ENCODE measurements at places on chromosomes 1 and 21.

- no peak for DNase-seq
These were observed 5.2 kb upstream of the TARBP1 start for GRCh38 chr1:234484218-234484617.

DNA sequence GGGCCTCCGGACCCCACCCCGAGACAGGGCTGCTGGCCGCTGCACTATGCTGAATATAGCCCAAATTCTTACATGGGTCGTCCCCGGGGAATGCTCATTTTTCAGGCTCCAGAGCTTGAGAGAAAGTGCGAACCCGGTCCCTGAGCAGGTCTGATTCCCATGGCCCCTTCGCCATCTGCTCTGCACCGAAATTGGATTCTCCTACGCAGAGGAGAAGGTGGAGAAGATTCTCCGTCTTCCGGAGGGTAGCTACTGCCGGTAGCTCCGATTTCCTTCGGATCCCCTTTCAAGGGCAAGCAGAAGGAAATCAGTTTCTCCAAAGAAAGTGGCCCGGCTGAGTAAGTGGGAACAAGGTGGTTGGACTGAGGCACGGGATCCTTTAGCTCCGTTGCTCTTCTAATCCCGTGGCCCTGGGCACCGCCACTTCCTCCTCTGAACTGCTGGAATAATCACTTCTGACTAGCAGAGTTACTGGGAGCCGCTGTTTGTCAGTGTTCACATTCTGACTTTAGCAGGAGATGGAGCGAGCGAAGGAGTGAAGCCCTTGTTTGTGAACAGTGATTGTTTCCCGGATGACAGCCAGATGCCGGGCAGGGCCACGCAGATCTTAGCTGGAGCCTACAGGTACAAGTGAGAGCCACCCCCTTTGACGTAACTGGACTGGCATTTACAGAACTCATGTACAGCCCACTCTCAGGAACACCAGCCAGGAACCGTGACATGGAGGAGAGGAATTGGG is 1.1 kb upstream of the ZNF496 start:
- no peak for DNase-seq

- DNase-seq = no peak
These were observed 128.1 kb downstream of the KAZN start for GRCh38 chr1:14726606-14727005.

- no peak for DNase-seq
These were observed 79.0 kb upstream of the KRTAP19-8 start for GRCh38 chr21:31117128-31117916.

DNA sequence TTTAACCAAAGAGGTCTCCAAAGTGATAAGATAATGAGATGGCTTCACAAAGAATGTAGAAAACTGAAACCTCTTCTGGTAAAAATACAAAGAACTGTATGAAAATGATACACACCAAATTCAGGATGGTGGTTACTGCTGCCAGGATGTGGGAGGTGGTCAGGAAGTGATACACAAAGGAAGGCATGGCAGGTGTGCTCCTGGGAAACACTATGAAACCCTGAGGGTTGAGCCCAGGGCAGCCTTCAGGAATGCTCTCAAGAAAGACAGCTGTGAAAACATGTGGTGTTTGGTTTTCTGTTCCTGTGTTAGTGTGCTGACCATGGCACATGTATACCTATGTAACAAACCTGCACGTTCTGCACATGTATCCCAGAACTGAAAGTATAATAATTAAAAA is 109.3 kb downstream of the NTNG1 start:
- DNase-seq = no peak

GRCh38 chr1:241136389-241136788 is 220.6 kb downstream of the RGS7 start:
- no peak for DNase-seq

GRCh38 chr1:201307231-201307630 is 23.9 kb downstream of the PKP1 start:
- no peak for DNase-seq

- no peak for DNase-seq
These were observed 47.8 kb downstream of the SKI start for GRCh38 chr1:2275796-2276536.

GRCh38 chr1:8457760-8458381 is 140.0 kb downstream of the SLC45A1 start:
- no peak for DNase-seq

GRCh38 chr1:61956016-61956645 is 213.9 kb downstream of the PATJ start:
- DNase-seq = no peak

DNA sequence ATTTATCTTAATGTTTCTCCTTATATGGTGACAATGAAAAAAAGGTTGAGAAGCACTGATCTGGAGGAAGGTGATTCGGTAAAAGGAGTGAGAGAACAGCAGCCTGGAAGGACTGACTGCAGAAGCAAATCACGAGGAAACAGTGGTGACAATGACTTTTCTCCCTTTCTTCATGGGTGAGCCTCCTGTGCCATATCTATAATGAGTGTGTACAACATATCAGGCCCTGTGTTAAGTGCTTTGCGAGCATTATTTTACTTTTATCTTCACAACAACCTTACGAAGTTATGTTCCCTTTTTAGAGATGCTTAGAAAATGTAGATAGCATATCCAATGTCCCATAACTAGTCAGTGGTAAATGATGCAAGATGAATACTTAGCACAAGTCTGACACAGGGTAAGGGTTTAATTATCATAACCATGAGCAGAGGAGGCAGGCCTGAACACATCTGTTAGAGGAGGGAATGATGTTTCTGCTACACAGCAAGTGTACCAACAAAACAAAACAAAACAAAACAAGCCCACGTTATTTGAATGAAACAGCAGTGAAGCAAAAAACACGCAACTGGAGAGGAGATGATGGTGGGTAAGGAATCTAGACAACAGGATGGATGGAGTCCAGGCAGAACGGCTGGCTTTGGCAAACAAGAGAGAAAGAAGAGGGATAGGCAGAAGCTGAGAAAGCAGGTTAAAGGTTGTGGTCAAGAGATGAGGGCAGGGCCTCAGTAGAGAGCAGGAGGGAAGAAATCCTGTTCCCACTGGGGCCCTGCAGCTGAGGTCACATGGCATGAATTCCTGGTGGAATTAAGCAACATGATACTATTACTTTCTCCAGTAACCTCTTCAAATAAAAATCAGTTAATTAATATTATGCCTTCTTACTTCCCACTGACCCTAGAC is 29.6 kb downstream of the GNG12 start:
- DNase-seq = no peak

GRCh38 chr1:230158415-230159291 is 91.6 kb downstream of the GALNT2 start:
- DNase-seq = no peak

GRCh38 chr1:153447498-153448170 is 12.8 kb downstream of the S100A7 start:
- no peak for DNase-seq

DNA sequence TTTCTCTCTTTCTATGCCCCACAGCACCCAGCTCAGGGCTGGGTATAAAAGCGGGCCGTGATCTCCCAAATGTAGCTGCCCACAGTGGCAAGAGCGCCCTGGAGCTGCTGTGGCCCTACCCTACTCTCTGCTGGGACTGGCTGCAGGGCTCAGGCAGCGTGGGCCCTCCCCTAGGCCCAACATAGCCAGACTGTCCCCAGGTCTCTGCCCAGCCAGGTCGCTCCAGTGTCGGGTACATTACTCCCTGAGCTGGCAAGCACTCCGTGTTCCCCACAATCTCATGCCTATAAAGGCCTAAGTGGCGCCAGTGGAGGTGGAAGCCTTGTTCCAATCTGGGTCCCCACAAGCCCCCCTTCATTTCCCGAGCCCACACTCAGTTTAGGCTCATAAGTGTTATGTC is 66.2 kb downstream of the GLIS1 start:
- DNase-seq = no peak

DNA sequence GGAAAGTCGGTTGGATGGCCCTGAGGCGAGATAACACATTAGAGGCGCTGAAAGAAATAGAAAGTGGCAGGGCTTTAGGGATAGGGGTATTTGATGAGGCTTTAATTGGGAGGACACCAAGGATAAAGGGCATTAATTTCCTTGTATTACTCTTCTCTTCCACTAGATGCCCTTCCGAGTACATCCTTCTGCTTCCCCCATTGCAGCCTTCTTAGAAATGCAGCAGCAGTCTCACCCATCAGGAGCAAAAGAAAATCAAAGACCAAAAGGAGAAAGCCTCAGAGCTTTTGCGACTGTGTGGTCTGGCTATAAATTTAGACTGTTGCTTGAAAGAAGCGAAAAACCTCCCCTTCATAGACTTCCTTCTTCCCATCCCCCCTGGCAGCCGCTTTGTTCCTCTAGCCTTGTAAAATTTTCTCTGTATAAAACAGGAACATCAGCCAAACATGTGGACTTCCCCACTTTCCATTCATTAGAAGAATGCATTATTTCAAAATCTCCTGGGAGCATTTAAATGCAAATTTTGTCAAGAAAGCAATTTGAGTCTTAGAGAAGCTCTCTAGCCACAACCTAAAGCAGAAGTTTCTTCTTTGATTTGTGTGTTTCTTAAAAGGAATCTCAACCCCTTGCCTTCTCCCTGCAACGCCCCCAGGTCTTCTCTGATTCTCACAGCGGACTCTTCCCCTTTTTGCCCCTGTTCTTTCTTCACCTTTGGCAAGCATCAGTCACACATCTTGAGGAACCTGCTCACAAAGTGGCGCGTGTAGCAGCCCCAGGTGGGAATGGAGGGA is 76.6 kb downstream of the NDUFS5 start:
- peak; percentile 78 for DNase-seq

Measured in NCI-H446 (cell line).